Placental pericyte (primary cell): ENCODE measurements at places on chromosomes 12 and 14. TPM values are rescaled to one million over a fixed set of nuclear protein-coding genes. Genes with fewer than 3 reads are reported as not detected.

ADAMTS20 gene
- not detected in 2 replicates for total RNA-seq

FLVCR2 gene
- 1.1 and 1.3 TPM in 2 replicates for total RNA-seq

JDP2 gene
- total RNA-seq = 28.2 and 77.3 TPM in 2 replicates

C14orf39 gene
- total RNA-seq = not detected in 2 replicates

B4GALNT1 gene
- total RNA-seq = 2.8 and 5.3 TPM in 2 replicates

MMP17 gene
- 12.7 and 21.2 TPM in 2 replicates for total RNA-seq

HRK gene
- not detected in 2 replicates for total RNA-seq

OR4E2 gene
- not detected in 2 replicates for total RNA-seq

SLC2A3 gene
- 59.0 and 73.7 TPM in 2 replicates for total RNA-seq

GALNT8 gene
- not detected in 2 replicates for total RNA-seq

COX8C gene
- not detected in 2 replicates for total RNA-seq

NUDT4 gene
- 87.3 and 120 TPM in 2 replicates for total RNA-seq

HHIPL1 gene
- total RNA-seq = 0.66 and 1.9 TPM in 2 replicates

KRT77 gene
- not detected in 2 replicates for total RNA-seq

IL26 gene
- total RNA-seq = not detected in 2 replicates

GRIP1 gene
- total RNA-seq = 0.14 and 0.44 TPM in 2 replicates

KRT4 gene
- 0.14 TPM in 1 of 2 replicates, not detected in the other for total RNA-seq

ACOT6 gene
- total RNA-seq = 0.14 TPM in 1 of 2 replicates, not detected in the other

KRT72 gene
- total RNA-seq = not detected in 2 replicates

PPP2R5E gene
- total RNA-seq = 19.3 and 28.8 TPM in 2 replicates

MAP3K9 gene
- total RNA-seq = 0.14 and 0.88 TPM in 2 replicates

SMCO2 gene
- 0.22 TPM in 1 of 2 replicates, not detected in the other for total RNA-seq

MYF5 gene
- not detected in 2 replicates for total RNA-seq

SAMD4A gene
- 24.9 and 38.5 TPM in 2 replicates for total RNA-seq

LRTM2 gene
- total RNA-seq = not detected in 2 replicates

SOX5 gene
- total RNA-seq = 20.5 and 22.5 TPM in 2 replicates

PPFIA2 gene
- total RNA-seq = 3.3 TPM in 1 of 2 replicates, not detected in the other

CAPZA3 gene
- total RNA-seq = not detected in 2 replicates

SSTR1 gene
- total RNA-seq = 10.3 and 11.0 TPM in 2 replicates

CLECL1 gene
- total RNA-seq = not detected in 2 replicates

RIC8B gene
- 9.2 and 13.0 TPM in 2 replicates for total RNA-seq

CBX5 gene
- total RNA-seq = 19.9 and 116 TPM in 2 replicates

CCDC88C gene
- total RNA-seq = 0.72 TPM in 1 of 2 replicates, not detected in the other

EGLN3 gene
- under 0.01 and 0.29 TPM in 2 replicates for total RNA-seq

LRRC10 gene
- not detected in 2 replicates for total RNA-seq

KRT86 gene
- total RNA-seq = under 0.01 TPM in 1 of 2 replicates, not detected in the other

CISTR gene
- not detected in 2 replicates for total RNA-seq

DHRS2 gene
- total RNA-seq = not detected in 2 replicates

PAH gene
- not detected in 2 replicates for total RNA-seq

GSG1 gene
- 0.43 and 0.44 TPM in 2 replicates for total RNA-seq

SLC6A13 gene
- total RNA-seq = not detected in 2 replicates

SPTSSA gene
- 8.3 and 13.9 TPM in 2 replicates for total RNA-seq

AICDA gene
- not detected in 2 replicates for total RNA-seq

OR4K1 gene
- not detected in 2 replicates for total RNA-seq

TCTN1 gene
- 20.1 and 23.3 TPM in 2 replicates for total RNA-seq

VRTN gene
- not detected in 2 replicates for total RNA-seq

CNTN1 gene
- 0.43 TPM in 1 of 2 replicates, not detected in the other for total RNA-seq

EFS gene
- 1.5 and 3.3 TPM in 2 replicates for total RNA-seq

TTC8 gene
- 17.7 and 21.0 TPM in 2 replicates for total RNA-seq
